ENCODE measurements at places on chromosomes 1 and 21.

- DNase-seq, result no peak
- no peak overlapping the region for H3K4me3 ChIP-seq
- no peaks in the 10 kb centered on the region for H3K36me3 ChIP-seq
- H3K27me3 ChIP-seq, result no peaks in the 10 kb centered on the region
These were observed 16.1 kb downstream of the SIPA1L2 start for GRCh38 chr1:232613752-232614381.

DNA sequence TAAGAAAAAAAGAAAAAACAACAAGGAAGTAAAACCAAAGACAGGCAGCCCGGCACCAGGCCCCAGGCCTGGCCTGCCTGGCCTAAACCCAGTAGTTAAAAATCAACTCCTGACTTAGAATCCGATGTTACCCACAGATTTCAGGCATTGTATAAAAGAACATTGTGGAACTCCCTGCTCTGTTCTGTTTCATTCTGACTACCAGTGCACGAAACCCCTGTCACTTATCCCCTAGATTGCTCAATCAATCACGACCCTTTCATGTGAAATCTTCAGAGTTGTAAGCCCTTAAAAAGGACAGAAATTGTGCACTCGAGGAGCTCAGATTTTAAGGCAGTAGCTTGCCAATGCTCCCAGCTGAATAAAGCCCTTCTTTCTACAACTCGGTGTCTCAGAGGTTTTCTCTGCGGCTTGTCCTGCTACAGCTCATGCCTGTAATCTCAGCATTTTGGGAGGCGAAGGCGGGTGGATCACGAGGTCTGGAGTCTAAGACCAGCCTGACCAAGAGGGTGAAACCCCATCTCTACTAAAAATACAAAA, 15.6 kb upstream of the MYOCOS start:
- no peaks in the 10 kb centered on the region for H3K4me1 ChIP-seq
- H3K27ac ChIP-seq, result no peak overlapping the region
- no peak for DNase-seq
- H3K36me3 ChIP-seq, result no peaks in the 10 kb centered on the region
- no peak overlapping the region for H3K4me3 ChIP-seq

DNA sequence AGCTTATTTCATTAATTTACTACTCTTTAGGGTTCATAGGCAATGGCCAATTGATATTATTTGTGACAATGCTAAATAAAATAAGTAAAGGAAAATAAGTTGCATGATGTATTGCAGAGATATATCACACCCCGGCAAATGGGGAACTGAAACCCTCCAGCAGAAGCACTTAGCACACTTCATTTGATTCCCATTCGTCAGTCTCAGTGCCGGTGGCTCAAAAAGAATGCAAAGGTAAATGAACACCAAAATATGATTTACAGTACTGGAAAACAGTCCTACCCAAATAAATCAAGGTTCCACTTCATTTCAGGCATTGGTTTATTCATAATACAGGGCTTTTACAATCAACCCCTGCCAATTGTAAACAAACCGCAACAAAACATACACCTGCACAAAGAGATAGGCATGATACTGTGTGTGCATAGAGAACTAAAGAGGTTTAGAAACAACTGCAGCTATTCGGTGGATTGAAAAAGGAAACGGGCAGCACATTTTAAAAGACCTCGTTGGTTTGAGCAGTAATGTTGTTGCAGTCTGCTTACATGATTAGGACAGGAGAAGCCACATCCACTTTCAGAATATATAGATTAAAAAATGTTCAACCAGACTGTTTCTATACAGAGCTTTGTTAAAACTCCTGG, 1019.2 kb downstream of the TTLL7 start:
- no peak overlapping the region for H3K27ac ChIP-seq
- no peaks in the 10 kb centered on the region for H3K4me1 ChIP-seq
- H3K4me3 ChIP-seq, result no peak overlapping the region
- H3K36me3 ChIP-seq, result no peaks in the 10 kb centered on the region
- DNase-seq, result no peak
- H3K27me3 ChIP-seq, result no peaks in the 10 kb centered on the region

DNA sequence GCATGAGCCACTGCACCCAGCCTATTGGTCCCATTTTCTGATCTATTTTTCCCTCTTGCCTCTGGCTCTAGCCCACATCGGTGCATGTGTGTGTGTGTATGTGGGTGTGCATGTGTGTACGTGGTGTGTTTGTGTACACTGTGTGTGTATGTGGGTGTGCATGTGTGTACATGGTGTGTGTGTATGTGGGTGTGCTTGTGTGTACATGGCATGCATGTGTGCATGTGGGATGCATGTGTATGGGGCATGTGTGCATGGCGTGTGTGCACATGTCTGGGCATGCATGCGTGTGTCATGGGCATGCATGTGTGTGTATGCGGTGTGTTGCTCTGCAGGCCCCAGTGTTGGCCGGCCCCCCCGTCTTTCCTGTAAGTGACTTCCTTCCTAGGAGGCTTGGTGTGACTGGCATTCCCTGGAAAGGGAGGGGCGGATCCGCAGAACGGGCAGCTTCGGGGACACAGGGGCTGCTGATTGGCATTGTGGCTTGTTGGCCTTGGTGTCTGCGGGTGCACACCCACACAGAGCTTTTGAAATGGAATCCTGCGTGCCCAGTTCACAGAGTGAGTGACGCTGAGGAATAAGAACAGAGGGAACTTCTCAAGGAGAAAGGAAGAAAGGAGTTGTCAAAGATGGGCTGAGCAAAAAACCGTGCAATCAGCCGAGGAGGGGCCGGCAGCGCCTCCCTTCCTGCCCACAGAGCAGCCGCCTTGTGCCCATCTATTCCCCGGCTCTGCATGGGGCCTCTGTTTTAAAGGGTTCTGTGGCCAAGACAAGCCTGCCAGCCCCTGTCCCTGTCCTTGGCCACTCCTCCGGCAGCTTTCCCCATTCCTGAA, 8.0 kb downstream of the PDXK start:
- peak overlapping the region; percentile 44 for H3K4me3 ChIP-seq
- H3K27ac ChIP-seq, result no peak overlapping the region

DNA sequence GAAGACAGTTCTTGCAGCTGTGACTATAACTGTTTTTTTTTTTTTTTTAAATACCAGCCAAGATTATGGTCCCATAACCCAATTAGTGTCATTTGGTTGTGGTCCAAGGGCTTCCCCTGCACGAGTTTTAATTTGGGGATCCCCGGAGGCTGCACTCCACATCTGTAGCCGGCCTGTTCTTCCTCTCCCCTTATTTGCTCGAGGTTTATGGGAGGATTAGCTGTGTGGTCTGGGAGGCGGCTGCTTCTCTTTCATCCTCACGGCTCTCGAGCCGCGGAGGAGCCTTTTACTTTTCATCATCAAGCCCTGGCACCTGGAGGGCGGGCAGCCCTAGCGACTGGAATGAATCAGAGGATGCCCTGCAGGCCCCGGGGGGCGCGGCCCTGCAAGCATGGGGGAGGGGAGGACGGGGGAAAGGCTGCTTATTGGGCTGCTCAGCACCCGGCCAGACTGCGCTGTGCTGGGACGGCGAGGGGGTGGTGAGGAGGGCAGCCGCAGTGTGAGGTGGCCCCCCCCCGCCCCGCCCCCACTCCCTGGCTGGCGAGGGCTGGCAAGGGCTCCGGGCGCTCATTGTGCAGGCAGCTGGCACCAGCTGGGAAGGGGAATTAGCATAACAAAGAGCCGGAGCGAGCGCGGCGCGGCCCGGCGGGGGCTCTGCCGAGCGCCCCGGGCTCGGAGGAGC, 18.5 kb downstream of the SERTAD4 start:
- H3K4me3 ChIP-seq, result peak overlapping the region; percentile 41
- peaks cover 43% of the 10 kb centered on the region for H3K27me3 ChIP-seq
- peaks cover 18% of the 10 kb centered on the region for H3K4me1 ChIP-seq
- DNase-seq, result no peak
- no peaks in the 10 kb centered on the region for H3K36me3 ChIP-seq

GRCh38 chr1:114926607-114927006, 71.9 kb downstream of the SYCP1 start:
- H3K27me3 ChIP-seq, result peaks cover 3% of the 10 kb centered on the region
- H3K4me1 ChIP-seq, result no peaks in the 10 kb centered on the region
- no peaks in the 10 kb centered on the region for H3K36me3 ChIP-seq
- no peak overlapping the region for H3K4me3 ChIP-seq

- no peak overlapping the region for H3K4me3 ChIP-seq
- H3K27me3 ChIP-seq, result no peaks in the 10 kb centered on the region
- no peak for DNase-seq
- peaks cover 7% of the 10 kb centered on the region for H3K4me1 ChIP-seq
These were observed 22.5 kb upstream of the GBP5 start for GRCh38 chr1:89295187-89295586.

- H3K27me3 ChIP-seq, result no peaks in the 10 kb centered on the region
- no peak for DNase-seq
- no peaks in the 10 kb centered on the region for H3K4me1 ChIP-seq
- no peaks in the 10 kb centered on the region for H3K36me3 ChIP-seq
- H3K4me3 ChIP-seq, result no peak overlapping the region
- no peak overlapping the region for H3K27ac ChIP-seq
These were observed 49.6 kb downstream of the ABCA4 start for GRCh38 chr1:94071391-94071790.

DNA sequence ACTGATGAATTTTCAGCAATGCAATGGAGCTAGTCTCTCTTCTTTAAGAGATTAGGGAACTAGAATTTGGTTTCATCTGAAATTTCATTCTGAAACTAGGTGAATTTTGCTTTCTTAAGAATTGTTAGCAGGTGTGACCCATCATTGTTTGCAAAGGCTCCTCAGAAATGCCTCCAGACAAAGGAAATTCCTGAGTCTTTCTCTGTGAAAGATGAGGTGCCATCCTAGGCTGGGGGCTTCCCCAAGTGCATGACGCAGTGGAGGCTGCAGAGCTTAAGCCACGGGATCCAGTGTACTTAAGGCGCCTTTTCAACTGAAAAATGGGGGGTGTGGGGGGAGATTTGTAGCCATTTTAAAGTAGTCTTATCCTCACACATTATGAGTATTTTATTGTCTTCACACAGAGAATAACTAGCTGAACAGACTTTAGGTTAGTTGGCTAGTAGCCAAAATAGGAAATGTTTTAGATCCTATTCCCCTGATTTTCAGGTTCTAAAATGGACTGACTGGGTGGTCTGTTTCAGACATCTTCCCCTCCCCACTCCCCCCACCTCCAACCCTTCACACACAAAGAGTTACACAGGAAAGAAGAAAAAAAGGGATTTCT, 202.0 kb downstream of the NFIA start:
- H3K4me3 ChIP-seq, result no peak overlapping the region
- no peaks in the 10 kb centered on the region for H3K27me3 ChIP-seq
- no peak for DNase-seq
- H3K36me3 ChIP-seq, result no peaks in the 10 kb centered on the region

DNA sequence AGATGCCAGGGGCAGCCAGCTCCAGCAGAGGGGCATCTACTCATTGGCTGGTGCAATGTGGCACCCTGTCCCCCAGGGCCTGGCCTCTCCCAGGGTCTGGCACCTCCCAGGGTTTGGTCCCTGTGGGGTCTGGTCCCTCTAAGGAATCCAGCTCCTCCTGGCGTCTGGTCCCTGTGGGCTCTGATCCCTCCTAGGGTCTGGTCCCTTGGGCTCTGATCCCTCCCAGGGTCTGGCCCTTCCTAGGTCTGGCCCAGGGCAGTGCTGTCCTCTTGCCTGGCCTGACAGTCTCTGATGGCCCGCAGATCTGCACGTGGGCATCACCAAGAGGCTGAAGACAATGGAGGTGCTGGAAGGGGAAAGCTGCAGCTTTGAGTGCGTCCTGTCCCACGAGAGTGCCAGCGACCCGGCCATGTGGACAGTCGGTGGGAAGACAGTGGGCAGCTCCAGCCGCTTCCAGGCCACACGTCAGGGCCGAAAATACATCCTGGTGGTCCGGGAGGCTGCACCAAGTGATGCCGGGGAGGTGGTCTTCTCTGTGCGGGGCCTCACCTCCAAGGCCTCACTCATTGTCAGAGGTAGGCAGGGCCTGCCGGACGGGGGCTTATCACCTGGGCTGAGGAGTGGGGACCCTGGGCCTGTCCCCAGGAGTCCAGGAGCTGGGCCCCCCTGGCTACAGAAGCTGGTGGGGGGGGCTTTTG, 73.9 kb downstream of the OBSCN start:
- DNase-seq, result no peak
- H3K27ac ChIP-seq, result no peak overlapping the region
- H3K36me3 ChIP-seq, result peaks cover 20% of the 10 kb centered on the region
- H3K4me1 ChIP-seq, result no peaks in the 10 kb centered on the region

GRCh38 chr1:51908499-51908898, 30.0 kb upstream of the NRDC start:
- no peaks in the 10 kb centered on the region for H3K4me1 ChIP-seq
- H3K27ac ChIP-seq, result no peak overlapping the region
- H3K36me3 ChIP-seq, result no peaks in the 10 kb centered on the region
- H3K4me3 ChIP-seq, result no peak overlapping the region
- no peak for DNase-seq
- H3K27me3 ChIP-seq, result no peaks in the 10 kb centered on the region

GRCh38 chr1:162026881-162027280, 3.2 kb upstream of the OLFML2B start:
- H3K27ac ChIP-seq, result no peak overlapping the region
- no peaks in the 10 kb centered on the region for H3K4me1 ChIP-seq
- H3K4me3 ChIP-seq, result no peak overlapping the region
- DNase-seq, result no peak

- H3K27ac ChIP-seq, result no peak overlapping the region
- H3K36me3 ChIP-seq, result no peaks in the 10 kb centered on the region
- H3K27me3 ChIP-seq, result peaks cover 3% of the 10 kb centered on the region
- H3K4me1 ChIP-seq, result no peaks in the 10 kb centered on the region
- no peak overlapping the region for H3K4me3 ChIP-seq
- no peak for DNase-seq
These were observed 17.2 kb upstream of the NFASC start for GRCh38 chr1:204853436-204853835.

- H3K27ac ChIP-seq, result no peak overlapping the region
- H3K4me1 ChIP-seq, result no peaks in the 10 kb centered on the region
- no peaks in the 10 kb centered on the region for H3K36me3 ChIP-seq
- H3K27me3 ChIP-seq, result no peaks in the 10 kb centered on the region
- no peak overlapping the region for H3K4me3 ChIP-seq
- DNase-seq, result no peak
These were observed 31.6 kb downstream of the ZMYND12 start for GRCh38 chr1:42424201-42424600.

DNA sequence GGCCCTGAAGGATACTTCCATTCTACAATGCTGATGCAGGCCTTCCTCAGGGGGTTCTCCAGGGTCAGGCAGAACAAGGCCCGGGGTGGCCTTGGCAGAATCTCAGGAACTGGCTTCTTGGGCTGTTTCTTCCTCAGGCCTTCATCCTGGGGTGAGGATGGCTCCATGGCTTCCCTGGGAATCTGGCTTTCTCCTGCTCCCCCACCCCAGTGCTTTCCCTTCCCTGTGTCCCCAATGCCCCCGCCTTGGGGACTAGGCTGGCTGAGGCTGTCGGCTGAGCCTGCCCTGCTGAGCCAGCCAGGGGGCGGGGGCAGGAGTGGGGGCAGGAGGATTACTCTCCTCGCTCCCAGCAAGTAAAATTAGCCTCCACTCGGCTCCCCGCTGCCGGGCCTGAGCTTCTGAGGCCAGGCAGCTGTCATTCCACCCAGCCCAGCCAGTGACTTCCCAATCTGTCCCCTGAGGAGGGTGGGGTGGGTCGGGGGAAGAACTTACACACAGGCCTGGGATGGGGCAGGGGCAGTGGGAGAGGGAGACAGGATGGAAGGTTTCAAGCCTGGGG, at the start of gene CACNA1S:
CACNA1S (minus strand) TSS at position 254 of the 559 bp plus-strand sequence; CDS start at position 167, 87 bp downstream.
- DNase-seq, result no peak
- H3K4me1 ChIP-seq, result peaks cover 11% of the 10 kb centered on the region
- H3K27me3 ChIP-seq, result no peaks in the 10 kb centered on the region
- H3K27ac ChIP-seq, result no peak within 1 kb of the TSS
